Stimulated activated CD8-positive, alpha-beta memory T cell treated with anti-CD3 and anti-CD28 coated beads, Interleukin-4, amount 100 ng/mL, for 48 hours (primary cell): ENCODE measurements at places on chromosomes 7 and 10.

- DNase-seq: no peak
These were observed 35.8 kb downstream of the SCRN1 start for GRCh38 chr7:29953726-29954347.

DNA sequence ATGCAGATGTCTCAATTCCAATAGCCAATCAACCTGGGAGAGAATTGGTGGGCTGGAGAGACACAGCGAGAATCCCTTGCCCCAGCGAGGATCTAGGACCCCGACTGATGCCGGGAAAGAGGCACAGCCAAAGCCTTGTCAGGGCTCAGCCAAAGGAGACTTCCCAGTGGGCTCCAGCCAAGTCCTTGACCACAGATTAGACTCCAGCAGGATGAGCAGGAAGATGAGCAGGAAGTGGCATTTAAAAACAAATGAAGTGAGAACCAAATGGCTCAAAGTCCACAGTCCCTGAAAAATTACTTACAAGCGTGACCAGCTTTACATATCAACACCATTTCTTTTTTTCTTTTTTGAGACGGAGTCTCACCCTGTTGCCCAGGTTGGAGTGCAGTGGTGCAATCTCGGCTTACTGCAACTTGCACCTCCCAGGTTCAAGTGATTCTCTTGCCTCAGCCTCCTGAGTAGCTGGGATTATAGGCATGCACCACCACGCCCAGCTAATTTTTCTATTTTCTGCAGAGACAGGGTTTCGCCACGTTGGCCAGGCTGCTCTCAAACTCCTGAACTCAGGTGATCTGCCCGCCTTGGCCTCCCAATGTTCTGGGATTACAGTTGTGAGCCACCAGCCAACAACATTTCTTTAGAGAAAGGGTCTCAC lies 40.2 kb downstream of the CTBP2 start:
- DNase-seq: no peak

- DNase-seq: no peak
These were observed 3.1 kb upstream of the KNDC1 start for GRCh38 chr10:133156674-133157579.

- DNase-seq: no peak
These were observed 42.2 kb downstream of the POLL start for GRCh38 chr10:101545898-101546297.

GRCh38 chr10:103752680-103753248 lies 102.6 kb downstream of the SH3PXD2A start:
- peak; percentile 78 for DNase-seq

- DNase-seq: peak; percentile 25
These were observed at the start of gene FAM13C for GRCh38 chr10:59362144-59362958. TSS of gene FAM13C (minus strand) at chr10:59362549. CDS start at chr10:59362460, 89 bp downstream.

- no peak for DNase-seq
These were observed 297.8 kb downstream of the CNTNAP2 start for GRCh38 chr7:146414373-146414772.

DNA sequence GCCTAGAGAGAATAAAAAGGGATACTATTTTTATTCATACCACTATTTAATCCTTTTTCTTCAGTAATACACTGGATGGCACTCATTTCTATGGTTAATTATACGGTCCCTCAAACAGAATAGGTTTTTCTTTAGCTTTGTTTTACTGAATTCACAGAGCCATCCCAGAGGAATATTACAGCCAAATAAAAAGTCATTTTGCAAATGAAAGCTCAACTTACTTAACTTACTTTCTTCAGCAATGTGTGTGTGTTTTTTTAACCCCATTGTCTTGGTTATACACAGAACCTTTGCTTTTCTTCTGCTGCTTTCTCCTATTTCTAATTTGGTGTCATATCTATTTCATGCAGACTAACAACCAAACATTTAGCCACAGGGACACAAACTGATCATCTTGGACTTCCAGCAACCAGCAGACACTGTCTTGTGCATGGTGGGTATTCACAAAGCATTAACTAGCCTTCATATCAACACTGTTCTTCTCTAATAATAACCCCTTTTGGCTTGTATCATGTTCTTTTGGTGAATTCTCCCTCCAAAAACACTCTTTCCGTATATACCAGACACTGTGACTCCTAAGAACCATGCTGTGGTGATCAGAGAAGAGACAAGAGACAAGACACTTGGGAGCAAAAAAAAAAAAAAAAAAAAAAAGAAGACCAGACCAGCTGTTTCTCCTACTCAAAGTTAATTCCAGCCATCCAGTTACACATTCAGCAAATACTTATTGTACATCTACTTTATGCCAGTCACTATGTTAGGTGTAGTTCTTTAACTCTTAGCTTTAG lies 40.4 kb downstream of the PIP4K2A start:
- no peak for DNase-seq

- DNase-seq: no peak
These were observed 70.3 kb upstream of the NANOS1 start for GRCh38 chr10:118958984-118959925.

- DNase-seq: no peak
These were observed 18.9 kb upstream of the SORCS3 start for GRCh38 chr10:104622175-104622574.

DNA sequence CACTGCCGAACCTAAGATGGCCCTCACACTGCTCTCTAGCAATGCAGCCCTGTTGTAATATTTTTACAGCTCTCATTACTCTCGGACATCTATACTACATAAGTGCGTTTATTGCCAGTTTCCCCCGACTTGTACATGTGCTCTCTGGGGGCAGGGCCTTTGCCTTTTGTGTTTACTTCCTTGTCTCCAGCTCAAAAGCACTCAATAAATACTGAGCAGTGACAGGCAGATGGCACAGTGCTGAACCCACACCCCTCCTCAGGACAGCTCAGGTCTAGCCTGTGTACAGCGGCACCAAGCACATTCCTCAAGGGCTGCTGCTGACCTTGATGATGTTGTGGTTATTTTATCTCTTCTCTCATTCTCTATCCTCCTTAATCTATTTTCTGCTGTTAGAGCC lies 68.0 kb upstream of the ELMO1 start:
- no peak for DNase-seq

GRCh38 chr7:12337095-12337494 lies 66.6 kb downstream of the VWDE start:
- no peak for DNase-seq

DNA sequence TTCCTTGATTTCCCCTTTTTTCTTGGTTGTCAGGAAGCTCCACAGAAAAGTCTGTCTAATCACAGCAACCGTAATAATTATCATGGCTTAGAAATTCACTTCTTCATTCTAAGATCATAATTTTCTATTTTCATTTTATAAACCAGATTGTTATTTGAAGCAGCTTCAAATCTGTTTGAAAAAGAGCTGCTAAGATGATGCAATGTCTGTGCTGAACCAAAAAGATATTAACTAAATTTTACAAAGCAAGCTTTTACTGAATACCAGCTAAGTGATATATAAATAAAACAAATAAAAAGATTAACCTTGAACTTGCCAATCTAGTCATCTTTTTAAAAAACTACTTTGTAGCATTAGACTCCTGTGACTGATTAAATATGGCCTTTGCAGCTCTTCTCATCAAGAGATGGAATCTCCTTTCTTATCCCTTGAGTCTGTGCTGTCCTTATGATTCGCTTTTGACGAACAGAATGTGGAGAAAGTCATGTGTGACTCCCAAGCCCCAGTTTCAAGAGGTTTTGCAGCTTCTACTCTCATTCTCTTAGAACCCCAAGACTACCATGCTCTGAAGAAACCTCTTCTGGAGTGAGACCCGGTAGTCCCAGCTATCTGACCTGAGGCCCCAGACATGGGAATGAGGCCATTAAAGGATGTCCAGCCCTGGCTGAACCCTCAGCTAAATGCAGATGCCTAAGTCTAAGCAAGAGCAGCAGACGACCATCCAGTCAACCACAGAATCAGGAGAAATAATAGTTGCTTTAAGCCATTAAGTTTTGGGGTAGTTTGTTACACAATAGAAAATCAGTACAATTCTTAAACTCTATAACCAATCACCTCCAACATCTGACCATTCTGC lies 14.4 kb downstream of the NAMPT start:
- no peak for DNase-seq

- no peak for DNase-seq
These were observed 11.1 kb downstream of the SLC16A12 start for GRCh38 chr10:89524279-89524678.

DNA sequence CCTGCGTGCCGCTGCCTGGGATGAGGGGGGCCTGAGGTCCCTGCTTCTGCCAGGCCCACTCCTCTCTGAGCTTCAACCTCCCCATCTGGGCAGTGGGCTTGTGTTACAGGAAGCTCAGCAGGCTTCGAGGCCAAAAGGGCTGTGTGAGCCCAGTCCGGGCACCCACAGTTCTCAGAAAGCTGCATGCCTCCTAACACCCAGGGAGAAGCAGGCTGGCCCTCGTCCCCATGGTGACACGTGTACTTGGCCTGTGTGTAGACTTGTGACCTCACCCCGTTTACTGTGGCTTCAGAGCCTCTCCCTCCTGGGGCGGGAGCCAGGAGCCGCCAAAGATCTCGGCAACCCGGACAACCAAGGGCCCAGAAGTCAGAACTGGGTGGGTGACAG lies 2.2 kb upstream of the GRIFIN start:
- no peak for DNase-seq

DNA sequence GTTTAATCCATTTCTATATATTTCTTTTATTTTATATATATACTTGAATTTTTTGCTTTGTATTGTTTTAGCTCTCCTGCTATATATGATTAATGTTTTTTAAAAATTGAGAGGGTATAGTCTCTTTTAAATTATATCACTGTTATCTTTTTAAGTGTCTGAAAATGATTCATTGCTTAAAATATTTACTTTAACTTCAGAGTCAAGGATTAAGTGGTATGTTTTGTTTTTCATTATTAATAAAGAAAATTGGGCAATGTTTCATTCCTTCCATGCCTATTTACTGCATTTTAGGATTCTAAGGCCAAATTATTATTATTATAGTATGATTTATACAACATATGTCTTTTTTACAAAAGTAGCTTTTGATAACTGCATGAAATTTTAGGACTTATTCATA lies 67.2 kb upstream of the THSD7A start:
- no peak for DNase-seq

DNA sequence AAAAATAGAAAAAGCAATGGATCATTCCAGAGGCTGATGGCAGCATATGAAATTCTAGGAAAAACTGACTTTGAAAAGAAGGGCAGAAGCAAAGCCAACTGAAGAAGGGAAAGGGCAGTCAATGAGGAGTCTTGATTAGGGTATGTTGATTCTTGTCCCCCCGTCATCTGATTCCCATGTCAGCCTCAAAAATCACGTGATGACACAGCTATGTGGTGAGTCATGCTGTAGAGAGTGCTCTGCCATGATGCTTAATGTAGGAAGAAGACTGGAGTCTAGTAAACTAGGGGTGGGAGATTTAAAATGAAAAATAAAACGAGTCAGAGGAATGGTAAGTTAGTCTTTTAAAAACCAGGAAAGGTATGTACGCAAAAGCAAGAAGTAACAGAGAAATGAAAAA lies 3.9 kb upstream of the POU6F2 start:
- no peak for DNase-seq

DNA sequence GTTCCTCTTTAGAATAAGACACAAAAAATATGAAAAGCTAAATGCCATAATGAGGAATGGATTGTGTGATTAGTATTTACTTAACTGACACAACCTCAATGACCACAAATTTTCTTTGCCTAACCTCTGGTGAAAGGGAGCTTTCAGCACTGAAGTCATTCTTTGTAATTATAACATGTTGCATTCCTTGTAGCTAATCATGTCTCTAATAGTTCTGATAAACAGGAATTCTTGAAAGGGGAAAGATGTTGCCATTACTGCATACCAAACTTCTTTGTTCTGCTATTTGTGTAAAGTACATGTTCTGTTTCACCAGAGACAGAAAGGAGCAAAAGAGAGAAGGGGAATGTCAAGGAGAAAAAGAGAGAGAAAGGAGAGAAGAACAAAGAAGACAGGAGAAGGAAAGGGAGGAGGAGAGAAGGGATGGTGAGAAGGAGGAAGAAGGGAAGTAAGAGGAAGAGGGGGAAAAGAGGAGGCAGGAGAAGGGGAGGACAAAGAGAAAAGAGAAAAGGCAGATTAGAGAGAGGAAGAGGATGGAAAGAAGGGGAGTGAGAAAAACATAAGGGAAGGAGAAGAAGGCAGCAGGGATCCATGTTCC lies 120.9 kb downstream of the SEMA3D start:
- no peak for DNase-seq

GRCh38 chr10:23075672-23076071 lies 19.7 kb upstream of the MSRB2 start:
- no peak for DNase-seq

DNA sequence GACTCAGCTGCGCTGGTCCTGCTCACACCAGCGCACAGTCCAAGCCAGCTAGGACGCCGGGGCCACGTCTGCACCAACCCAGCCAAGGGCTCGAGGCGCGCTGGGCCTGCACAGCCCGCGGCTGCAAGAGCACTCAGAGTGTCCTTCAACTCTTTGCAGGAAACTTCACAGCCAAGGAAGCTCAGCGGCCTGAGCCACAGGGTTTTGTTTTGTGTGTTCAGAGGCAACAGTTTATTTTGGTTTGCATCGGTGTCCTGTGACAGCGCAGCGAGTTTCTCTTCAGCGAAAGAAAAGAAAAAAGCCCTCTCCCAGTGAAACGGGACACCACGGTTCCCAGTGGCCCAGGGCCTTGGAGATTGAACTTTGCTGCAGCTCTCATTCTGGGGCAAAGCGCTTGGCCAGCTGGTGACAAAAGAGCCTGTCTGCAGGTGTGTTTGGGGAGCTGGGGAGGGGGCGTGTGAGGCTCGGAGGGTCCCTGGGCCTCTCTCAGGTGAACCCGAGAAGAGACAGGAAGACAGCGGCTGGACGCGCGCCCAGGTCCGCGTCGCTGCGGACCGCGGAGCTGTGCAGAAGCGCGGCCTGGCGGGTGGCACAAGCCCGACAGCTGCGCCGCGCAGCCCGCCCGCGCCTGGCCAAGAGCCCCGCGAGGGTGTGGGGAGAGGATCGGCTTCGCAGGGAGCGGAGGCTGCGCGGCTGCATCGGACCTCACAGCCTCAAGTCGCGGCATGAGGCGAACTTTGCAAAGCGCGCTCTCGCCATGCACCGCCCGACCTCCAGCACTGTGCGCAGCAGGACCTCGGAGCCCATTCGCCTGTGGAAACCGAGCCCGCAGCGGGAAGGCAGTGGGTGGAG lies 922 bp downstream of the CXCL12 start:
- DNase-seq: peak; percentile 21

DNA sequence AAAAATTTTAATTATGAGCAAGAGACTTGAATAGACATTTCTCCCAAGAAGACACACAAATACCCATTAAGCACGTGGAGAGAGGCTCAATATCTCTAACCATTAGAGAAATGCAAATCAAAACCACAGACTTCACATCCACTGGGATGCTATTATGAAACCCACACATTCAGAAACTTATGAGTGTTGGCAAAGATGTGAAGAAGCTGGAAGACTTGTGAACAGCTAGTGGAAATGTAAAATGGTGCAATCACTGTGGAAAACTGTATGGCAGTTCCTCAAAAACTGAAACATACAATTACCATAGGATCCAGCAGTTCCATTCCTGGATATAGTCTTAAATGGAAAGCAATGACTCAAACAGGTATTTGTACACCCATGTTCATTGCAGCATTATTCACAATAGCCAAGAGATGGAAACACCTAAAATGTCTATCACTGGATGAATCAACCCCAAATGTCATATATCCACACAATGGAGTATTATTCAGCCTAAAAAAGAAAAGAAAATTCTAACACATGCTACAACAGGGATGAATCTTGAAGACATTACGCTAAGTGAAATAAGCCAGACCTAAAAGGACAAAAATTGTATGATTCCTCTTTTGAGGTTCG lies 53.5 kb upstream of the FRMD4A start:
- no peak for DNase-seq
